IPS-NIHi11 (cell line): ENCODE measurements at places on chromosomes 7 and 10.

DNA sequence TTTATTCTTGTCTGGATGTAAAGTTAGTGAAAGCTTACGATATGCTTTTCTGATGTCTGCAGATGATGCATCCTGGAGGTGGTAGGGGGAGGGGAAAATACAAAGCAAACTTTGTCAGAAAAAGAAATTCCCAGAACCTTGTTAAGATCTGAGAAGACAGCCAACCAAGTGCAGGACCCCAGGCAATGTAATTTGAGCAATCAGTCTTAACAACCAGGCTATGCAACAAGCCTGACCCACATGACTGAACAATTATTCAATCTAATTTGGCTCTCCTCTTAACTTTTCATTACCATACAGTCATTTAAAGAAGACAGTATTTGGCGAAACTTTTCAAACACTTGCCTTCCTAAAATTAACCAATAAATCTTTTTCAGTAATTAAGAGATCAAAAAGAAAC, 74.5 kb downstream of the DNAJC1 start:
- peak; percentile 21 for DNase-seq

DNA sequence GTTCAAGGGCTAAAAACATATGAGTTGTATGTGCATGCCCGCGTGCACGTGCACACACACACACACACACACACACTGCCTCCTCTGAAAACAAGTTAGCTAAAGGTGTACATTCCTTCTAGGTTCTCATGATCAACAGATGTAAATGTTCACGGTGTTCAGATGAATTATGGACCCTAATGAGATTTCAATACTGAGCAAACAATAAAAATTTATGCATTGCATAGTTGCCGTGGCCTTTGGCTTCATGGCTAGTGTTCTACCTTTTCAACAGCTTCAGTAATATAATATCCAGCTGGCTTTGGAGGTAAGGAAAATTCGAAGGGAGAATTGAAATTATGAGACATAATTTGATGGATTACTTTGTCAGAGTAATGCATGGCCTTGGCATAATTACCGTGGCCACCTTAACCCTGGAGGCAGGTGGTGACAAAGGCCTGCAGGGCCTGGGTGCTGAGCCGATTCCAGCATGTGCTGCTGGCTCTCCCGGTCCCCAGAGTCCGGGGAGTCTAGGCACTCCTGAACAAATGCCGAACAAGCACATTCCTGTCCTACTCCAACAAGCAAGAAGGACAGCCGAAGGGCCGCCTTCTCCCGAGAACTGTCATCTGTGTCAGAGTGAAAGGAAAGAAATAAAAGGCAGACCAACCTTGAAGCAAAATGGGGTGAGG, 166.6 kb upstream of the TCF7L2 start:
- DNase-seq, result no peak

DNA sequence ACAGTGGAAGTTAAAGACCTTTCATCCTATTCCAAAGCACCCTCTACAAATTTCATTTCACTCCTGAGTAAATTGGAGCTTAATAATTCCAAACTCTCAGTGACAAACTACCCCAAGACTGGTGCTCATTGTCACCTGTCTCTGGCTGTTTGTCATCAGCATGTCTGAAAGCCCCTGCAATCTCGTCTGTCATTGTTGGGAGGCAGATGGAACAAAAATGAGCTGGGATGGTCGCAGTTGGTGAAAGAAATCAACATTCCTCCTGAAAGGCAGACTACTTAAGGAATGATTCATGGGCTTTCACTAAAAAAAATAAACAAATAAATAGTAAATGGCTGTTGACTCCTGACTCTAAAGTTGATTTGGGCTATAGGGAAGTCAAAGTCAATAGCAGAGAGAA, 69.7 kb upstream of the PALS2 start:
- no peak for DNase-seq

- DNase-seq, result no peak
Observed at GRCh38 chr7:111982133-111982532, 224.1 kb downstream of the DOCK4 start.

DNA sequence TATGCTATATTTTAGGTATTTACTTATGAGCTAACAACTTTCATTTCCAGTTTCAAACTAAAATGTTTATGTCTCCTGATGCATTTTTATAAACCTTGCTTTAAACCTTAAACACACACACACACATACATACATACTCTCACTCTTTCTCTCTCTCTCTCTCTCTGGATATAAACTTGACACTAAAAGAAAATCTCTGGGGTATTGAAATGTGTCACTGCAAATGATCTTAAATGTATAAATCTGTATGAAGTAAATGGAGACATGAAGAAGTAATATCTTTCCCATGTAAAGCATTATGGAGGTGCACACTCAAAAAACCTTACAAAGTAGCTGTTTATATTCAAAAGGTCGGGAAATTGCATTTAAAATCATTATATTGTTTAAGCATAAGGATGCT, 37.0 kb downstream of the RELN start:
- no peak for DNase-seq

GRCh38 chr10:630581-631073, 58.8 kb downstream of the DIP2C start:
- DNase-seq, result no peak

- DNase-seq, result peak; percentile 78
Observed at GRCh38 chr10:62373995-62374861, at the start of gene ZNF365. TSS of gene ZNF365 (plus strand) at chr10:62374369. CDS start at chr10:62376194, 1,825 bp downstream.

DNA sequence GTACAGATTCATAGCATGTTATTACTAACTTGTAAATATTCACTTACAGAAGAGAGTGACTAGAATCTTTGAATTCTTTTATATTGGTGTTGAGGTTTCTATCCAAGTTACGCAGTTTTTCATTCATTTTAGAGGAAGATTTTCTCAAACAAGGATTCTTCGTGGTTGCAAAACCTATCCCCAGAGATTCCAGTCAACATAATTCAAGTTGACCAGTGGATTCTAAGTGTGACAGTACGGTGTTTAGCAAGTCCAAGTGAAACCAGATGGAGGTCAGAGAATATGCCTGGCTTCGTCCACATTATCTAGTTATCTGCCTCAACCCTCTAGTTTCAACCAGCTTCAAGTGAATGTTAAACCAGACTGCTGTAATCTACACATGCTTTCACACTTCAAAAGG, 131.9 kb downstream of the SDK1 start:
- no peak for DNase-seq

GRCh38 chr7:47147213-47147631, 434.7 kb downstream of the TNS3 start:
- no peak for DNase-seq

DNA sequence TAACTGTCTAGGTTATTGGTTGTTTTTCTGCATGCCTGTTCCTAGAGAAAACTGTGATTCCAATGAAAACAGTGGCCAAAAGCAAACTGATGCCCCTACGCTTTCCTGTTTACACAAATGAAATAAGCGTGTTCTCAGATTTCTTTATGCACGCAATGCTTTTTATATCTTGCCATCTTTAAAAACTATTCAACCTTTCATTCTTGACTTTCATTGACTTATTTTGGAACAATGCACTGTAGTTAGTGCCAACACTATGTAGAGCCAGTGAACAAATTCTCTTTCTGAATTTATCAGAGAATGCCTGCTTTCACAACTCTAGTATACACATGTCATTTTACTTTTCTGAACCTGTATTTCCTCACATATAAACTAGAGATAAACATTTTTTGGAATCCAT, 86.6 kb downstream of the CABCOCO1 start:
- no peak for DNase-seq

GRCh38 chr7:25083201-25083600, 41.9 kb downstream of the CYCS start:
- no peak for DNase-seq

- DNase-seq, result no peak
Observed at GRCh38 chr7:11552676-11553296, 279.2 kb downstream of the THSD7A start.

- DNase-seq, result peak; percentile 94
Observed at GRCh38 chr10:71319042-71319799, at the start of gene SLC29A3. TSS of gene SLC29A3 (plus strand) at chr10:71319259. CDS start at chr10:71319310, 51 bp downstream.

DNA sequence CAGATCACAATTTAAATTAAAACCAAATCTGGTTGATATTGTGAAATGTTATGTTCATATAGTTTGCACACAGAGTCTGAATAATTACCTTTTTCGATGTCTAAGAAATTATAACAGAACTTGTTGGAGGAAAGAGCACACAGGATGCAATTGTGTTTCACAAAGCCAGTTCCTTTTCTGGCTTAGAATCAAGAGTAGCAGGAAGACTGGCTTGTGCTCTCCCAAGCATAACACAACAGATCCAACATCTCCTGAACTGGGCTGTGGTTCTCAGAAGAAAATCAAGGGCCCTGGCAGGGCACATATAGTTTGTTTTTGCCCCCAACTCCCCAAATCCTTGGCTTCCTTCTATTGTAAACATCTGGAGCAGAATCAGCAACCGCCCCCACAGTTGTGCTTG, 62.7 kb downstream of the LRRC4 start:
- DNase-seq, result no peak

GRCh38 chr7:29614229-29614628, 50.6 kb downstream of the PRR15 start:
- no peak for DNase-seq

DNA sequence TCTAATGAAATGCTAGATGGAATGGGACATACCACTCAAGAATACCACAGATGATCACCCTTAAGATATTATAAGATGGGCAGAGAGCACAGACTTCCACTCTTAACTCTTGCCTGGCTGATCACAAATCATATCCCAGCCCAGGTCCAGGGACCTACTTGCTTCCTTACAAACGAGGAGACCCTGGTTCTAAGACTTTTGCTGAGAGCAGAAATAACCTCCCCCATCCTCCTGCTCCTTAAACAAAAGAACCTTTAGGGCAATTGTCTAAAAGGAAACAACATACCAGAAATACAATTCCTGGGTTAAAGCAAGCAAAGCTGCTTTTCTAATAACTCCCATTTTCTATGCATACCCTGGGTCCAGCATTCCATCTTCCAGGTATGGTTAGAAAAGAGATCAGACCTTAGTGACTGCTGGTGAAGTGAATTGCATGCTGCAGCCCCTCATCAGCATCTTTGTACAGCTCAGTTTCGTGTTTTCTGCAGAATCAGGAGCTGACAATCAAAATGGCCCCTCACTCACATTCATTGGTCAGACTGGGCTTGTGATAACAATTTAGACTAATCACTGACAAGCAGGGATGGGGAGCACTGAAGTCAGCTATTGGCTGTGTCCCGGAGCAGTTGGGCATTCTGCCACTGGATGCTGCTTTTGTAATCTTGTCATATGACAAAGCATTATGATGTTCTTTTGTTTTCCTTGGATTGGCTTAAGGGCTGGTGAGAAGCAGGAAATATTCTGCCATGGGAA, 14.6 kb downstream of the IFIT3 start:
- no peak for DNase-seq

GRCh38 chr10:30784897-30785605, 155.5 kb upstream of the LYZL2 start:
- peak; percentile 86 for DNase-seq

GRCh38 chr10:48343921-48344598, 37.6 kb downstream of the MAPK8 start:
- DNase-seq, result no peak

- DNase-seq, result no peak
Observed at GRCh38 chr10:35237766-35238512, 98.4 kb upstream of the CCNY start.
